IMR-90 (cell line): ENCODE measurements at places on chromosomes 11 and 22.

DNA sequence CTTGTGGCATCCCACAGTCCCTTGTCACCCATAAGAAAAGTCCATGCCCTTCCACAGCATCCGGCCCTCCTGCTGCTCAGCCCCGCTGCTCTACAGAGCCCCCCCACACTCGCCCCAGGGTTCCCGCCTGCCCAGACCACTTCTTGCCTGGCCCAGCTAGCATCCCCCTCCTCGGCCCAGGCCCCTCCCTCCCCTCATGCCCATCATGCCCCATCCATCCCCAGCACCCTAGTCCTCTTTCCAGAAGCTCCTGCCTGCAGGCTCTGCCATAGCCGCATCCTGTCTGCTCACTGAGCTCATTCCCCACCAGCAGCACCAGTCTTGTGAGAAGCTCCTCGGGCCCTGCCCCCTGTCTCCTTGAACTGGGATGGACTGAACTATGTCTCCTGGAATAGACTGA is 54.4 kb downstream of the LINC01488 start:
- no peak for DNase-seq

DNA sequence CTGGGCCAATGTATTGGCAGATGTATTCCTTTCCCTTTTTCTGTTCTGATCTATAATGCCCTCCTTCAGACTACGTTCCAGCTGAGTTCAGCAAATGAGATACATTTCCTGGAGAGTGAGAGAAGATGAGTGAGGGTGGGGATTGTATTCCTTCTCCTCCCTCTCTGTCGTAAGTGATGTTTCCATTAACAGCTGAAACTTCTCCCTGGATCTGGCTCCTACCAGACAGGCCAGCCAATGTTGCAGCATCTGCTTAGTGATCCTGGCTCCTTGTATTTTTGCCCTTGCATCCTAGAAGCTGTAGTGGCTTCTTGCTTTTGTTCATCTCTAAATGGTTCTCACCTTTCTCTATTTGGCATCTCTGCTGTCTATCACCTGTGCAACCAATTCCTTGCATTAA is 48.2 kb upstream of the MTMR2 start:
- peak; percentile 6 for DNase-seq

DNA sequence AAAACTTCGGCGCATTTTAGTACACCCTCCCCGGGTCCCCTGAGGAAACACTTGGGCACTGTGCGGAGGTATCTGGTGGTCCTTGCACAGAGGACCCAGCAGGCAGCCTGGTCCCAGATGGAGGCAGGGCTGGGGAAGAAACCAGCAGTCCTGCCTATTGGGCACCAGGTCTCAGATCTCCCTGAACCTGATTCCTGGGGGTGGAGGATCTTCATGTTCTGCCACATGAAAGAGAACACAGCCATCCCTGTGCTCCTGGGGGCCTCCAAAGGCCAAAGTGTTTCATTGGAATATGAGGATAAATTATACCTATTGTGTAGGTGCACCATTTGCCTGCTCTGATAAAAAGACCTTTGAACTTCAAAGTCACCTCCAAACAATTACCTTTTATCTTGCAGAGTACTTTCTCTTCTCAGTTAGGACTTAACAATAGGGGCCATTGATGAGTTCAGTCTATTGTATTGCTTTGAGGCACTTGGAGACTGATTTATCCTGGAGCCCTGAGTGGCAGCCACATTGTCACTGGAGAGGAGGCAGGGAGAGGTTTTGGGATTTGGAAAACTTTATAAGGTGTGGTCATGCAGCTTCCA is 1.8 kb downstream of the RCN1 start:
- no peak for DNase-seq

GRCh38 chr11:27398400-27398770 is 35.4 kb upstream of the CCDC34 start:
- no peak for DNase-seq

DNA sequence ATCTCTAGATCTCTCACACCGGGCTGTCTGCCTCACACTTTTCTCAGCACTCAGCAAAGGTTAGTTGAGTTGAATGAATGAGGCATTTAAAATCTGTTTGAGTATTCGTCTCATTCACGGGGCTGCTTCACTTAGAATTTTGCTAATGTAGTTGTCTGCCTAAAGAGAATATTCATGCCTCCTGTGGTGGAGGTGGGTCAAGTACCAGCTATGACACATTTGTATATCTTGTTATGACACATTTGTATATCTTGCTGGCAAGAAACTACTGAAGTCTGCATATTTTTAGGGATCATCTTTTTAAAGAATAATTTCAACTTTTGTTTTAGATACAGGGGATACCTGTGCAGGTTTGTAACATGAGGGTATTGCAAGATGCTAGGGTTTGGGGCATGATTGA is 43.1 kb downstream of the LDLRAD3 start:
- peak; percentile 38 for DNase-seq

DNA sequence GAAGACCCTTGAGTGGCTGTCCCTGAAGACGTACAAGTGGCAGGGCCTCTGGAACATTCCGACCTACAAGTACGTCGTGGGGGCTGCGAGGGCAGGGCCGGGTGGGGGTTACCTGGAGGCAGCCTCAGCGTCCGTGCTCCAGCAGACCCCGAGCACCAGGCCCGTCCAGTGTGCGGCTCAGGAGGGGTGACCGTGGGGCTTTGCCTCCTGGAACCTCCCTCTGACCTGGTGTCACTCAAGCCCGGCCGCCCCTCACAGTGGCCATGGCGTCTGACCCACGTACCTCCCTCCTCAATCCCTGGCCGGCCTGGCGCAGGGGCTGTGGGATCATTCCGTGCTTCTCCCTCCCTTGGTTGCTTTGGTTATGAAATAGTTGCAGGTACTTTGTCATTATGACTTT is 18.5 kb downstream of the RNH1 start:
- no peak for DNase-seq

GRCh38 chr11:44568331-44568657 is 2.8 kb downstream of the CD82 start:
- no peak for DNase-seq

GRCh38 chr11:98003606-98004371 is 1017.0 kb upstream of the CNTN5 start:
- no peak for DNase-seq

- no peak for DNase-seq
These were observed 753.1 kb downstream of the TBC1D22A start for GRCh38 chr22:47515384-47516125.
